Memory B cell (primary cell): ENCODE measurements at places on chromosomes 12 and 14.
A peak's percentile ranks its signal among the peaks of the same experiment; 100 is the strongest.

- no peak for DNase-seq
Observed at GRCh38 chr14:99571303-99571986, 32.6 kb downstream of the CCDC85C start.

DNA sequence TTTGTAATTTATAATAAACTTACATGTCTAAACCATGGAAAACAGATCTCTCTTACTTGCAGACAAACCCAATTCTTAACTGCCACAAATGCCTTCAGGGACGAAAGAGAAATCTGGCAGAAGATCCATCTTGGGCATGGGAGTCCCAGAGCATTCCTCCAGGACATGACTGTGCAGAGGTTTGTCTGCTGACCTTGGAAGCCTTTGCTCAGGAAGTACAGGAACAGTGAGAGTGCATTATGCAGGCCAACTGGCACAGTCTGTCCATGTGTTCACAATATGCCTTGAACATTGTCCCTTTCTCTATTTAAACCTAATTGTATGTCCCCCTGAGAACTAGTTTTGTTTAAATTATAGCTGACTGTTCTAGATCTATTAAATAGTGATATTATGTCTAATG is 467.1 kb downstream of the ATP23 start:
- no peak for DNase-seq

- DNase-seq = no peak
Observed at GRCh38 chr12:124479680-124480468, 87.5 kb downstream of the NCOR2 start.

DNA sequence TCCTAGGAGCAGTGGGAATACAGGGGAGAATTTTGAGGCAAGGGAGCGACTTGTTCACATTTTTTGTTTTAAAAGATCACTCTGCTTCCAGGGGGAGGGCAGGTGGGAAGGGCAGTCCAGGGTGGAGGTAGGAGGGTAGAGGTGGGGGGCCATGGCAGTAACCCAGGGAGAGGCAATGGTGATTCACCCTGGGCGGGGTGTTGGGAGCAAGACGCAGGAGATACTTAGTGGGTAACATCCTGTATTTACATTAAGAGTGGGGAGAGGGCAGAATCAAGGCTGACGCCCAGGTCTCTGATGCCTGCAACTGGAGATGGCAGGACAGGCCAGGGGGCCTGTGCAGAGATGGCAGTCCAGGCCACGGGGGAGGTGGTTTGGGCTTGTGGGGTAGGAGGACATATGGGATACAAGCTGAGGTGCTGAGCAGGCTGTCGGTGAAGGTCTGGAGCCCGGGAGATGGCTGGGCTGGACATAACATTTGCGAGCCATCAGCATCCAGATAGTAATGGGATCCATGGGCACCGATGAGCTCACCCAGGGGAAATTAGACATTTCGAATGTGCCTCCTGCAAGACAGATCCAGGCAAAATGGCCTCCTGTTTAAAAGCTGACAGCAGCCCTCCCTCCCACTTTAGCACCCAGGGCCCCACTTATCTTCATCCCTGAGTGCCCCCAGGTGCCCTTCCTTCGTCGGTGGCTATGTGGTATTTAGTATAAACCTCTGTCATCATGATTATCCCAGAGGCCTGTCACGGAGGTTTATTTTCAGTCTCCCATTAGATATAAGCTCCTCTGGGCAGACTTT is 9.3 kb downstream of the EML1 start:
- no peak for DNase-seq

DNA sequence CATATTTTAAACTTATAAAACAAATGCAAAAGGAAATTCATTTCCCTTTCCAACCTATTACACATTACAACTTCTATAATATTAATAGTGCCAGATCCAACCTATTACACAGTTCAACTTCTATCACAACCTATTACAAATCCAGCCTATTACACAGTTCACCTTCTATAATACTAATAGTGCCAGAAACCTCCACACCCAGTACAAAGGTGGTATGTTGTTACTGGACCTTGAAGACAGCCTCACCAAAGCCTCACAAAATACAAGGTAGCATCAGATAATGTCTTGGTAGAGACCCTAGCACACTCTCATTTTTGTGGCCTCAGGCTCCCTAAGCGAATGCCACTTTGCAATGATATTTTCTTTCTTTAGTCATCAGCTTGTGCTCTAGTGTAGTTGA is 68.7 kb upstream of the PELI2 start:
- no peak for DNase-seq

GRCh38 chr12:66629138-66629870 is 49.6 kb downstream of the GRIP1 start:
- DNase-seq = no peak

GRCh38 chr12:104575442-104576186 is 118.9 kb downstream of the CHST11 start:
- no peak for DNase-seq

GRCh38 chr12:26789731-26790644 is 43.0 kb downstream of the ITPR2 start:
- no peak for DNase-seq

- no peak for DNase-seq
Observed at GRCh38 chr12:131829791-131830334, 1.7 kb downstream of the MMP17 start.

DNA sequence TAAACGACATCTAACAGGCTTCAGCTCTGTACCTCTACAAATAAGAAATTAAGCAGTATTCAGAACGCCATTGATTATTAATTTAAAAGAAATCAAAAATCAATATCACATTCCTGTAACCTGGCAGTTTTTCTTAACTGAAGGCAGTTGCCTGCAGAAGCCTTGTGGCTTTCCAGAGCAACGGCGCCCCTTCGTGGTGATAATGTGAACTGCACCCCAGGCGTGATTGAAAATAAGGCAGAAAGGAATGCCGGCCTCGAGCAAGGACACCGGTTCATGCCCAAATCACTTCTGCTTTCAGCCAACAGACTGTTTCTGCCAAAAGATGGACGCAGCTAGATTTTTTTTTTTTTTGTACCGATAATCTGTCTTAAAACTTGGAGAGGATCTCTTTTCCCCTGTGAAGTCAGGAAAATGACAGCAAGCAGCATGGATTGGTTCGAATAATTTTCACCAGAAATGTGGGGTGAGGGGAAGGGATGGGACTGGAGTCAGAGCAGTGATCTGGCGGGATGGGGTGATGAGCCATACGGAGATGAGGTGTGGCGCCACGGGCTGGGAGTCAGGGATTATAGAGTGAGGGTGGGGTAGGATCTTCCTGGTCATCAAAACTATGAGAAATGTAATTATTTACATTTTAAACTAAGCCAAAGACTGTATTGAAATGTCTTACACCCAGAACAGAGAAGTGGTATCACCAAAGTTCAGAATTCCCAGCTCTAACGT is 473.0 kb downstream of the DPF3 start:
- peak; percentile 65 for DNase-seq

DNA sequence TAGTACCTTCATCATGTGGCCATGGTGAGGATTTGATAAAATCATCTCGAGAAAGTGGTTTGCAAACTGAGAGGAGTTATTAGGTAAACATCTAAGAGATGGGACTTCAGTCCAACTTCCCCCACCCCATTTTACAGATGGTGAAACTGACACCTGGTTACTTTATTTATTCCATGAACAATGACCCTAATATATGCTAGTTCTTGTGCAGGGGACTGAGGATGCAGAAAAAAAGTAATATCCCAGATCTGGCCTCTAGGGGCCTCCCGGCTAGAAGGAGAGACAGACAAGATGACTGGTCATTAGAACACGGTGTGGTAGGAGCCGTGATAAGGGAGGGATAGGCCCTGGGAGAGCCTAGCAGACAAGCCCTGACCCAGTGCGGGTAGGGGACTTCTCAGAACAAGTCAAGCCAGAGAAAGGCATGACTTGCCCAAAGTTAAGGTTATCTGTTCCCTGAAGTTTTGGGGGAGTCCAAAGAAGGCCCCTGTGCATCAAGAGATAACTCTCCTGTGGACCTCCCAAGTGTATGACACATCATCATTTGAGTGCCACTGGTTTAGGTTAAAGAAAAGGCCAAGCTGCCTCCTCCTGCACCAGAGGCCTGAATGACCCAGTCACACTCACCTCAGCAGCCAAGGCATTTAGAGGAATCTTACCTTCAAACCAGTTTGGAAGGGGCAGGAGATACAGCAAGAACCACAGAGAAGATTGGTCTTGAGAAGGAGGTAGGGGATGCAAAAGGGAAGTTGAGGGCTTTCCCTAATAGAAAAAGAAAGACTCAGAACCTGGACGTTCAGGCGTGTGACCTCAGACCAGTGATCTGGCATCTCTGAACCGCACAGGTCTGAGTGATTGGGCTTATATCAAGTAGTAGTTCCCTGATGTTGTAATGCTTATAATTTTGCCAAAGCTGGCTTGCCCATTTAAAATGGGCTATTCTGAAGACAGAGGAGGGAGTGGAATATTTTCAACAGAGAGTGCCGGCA is 1.6 kb downstream of the CMKLR1 start:
- DNase-seq = no peak

GRCh38 chr14:71711619-71712018 is 220.6 kb upstream of the RGS6 start:
- no peak for DNase-seq

- DNase-seq = no peak
Observed at GRCh38 chr12:84492351-84492883, 420.2 kb downstream of the SLC6A15 start.

DNA sequence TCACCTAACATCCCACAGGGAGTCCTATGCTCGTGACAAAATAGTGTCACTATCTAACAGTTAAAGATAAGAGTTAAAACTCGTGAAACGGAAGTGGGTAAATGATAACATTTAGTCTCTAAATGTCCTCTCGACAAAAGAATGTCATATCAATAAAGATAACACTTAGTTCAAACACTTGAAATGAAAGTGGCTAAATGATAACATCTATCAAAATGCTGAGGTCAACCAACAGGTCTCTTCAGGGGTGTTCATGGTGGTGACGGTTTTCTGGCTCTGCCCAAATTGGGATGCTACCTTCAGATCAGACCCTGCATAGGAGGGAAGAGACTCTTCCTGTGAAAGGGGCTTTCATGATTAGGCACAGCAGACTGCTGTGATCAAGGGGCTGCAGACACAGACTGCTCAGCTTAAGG is 22.1 kb downstream of the IL26 start:
- DNase-seq = no peak

DNA sequence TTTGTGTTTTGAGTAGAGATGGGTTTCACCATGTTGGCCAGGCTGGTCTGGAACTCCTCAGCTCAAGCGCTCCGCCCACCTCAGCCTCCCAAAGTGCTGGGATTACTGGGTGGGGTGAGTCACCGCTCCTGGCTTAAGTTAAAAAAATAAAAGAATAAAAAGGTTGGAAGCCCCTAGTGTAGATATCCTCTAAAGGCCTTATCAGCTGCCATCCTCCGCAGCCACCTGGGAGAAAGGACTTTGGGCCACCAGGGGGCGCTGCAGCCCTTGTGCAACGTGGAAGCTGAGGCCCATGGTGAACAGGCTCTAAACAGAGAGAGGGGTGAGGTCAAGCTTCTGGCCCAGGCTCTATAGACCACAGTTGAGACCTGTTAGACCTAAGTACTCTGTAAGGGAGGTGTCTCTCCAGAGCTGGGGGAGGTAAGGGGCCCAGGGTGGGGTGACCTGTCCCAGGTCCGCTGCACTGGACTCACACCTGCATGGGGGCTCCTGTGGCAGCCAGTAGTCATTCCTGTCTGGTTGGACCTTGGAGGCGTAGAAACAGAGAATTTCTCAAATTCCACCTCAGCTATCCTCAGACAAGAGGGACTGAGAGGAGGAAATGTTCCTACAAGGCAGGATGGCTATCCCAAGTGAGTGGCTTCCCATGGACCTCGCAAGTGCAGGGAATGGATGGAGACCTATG is 14.0 kb upstream of the RACGAP1 start:
- DNase-seq = peak; percentile 73

DNA sequence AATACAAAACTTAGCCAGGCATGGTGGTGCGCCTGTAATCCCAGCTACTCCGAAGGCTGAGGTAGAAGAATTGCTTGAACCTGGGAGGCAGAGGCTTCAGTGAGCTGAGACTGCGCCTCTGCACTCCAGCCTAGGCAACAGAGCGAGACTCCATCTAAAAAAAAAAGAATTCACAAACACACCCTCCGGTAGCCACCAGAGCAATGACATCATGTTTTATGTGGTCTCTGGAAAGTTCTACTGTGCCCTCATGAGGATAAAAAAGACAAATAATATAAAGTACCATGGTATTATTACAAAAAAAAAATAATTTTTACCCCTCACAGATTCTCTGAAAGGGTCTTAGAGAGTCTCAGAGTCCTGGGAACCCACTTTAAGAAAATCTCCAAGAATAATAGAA is 81.5 kb downstream of the OSBPL8 start:
- no peak for DNase-seq

DNA sequence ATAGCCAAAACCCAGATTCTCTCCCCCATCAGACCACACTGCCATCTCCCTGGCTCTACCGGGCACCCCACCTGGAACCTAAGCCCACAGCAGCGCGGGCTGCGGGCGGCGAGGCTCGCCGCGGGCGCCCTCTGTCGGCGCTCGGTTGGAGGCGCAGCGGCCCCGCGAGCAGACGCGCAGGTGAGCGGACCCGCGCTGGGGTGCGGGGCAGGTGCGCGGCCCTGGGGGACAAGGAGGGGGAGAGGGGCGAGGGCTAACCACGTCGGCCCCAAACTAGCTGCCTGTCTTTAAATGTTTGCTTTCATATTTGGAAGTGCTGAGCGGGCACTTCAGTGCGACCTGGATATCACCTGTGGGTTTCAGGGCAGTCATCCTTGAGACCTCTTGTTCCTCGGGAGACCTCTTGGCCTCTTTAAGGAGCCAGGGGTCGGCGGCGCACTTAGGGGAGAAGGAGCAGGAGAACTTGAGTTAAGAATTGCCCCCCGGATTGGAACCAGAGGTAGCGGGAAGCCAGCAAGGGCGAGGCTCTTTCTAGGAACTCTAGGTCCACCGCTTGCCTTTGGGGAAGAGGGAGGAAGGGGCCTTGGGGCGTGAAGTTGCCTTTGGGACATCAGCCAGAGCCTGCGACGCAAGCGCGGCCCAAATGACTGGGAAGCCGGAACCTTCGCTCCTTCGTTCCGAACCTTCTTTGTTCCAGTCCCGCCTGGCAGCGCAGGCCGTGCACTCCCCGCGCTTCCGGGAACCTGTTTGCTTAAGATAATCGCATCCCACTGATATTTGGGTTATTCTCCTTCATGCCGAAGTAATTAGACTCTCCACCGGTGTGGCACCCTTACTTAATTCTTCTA is 78.7 kb downstream of the NEDD1 start:
- peak; percentile 60 for DNase-seq

DNA sequence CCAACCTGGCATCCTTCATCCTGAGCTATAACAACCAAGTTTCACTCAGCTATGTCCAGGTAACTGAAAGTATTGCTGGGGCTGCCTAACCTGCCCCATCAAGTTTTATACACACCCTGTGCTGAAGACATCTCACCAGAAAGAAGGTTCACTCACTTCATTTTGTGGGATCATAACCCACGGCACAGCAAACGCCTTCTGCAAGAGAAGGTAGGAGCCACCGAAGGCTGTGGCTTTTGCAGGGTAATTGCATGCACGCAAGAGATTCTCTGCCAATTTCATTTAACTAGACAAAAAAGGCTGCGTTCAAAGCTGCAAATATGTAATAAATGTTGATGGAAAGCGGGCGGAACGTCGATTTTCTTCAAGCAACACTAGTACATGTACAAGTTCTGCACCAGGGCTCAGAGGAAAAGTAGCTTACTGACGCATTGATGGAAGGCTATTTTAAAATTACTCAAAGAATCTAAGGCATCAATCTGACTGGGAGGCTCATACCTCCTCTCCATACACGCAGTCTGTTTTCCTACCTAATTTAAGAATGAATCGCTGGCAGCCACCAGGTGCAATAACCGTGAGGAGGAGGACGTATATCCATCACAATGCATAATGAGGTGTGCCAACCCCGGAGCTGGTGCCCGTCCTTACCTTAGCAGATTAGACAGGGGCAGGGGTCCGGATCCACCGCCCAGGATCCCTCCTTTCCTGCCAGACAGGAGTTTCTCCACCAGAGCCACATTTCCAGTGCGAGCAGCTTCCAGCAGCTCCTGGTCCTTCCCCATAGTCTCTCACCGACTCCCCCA is 1.1 kb downstream of the ANKS1B start:
- no peak for DNase-seq
